Nucleus accumbens (tissue), 56 donors: ENCODE measurements at places on chromosomes 6 and 20.

DNA sequence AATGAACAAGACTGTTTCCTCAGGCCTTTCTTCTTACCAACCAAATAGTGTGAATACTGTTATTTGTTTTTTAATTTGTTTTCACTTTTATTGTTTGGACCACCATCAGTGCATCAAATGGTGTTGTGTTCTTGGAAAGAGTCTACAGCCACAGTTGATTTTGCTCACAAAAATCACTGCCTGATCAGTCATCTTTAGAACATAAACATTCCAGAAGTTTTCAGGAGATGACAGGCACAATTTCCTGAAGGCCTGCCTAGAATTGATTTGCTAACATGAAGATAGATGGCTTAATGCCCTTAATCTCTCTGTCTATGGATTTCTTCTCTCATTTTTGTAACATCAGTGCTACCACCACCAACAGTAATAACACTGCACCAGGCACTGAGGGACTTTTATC, 13.5 kb downstream of the IL22RA2 start:
- no peak for DNase-seq

DNA sequence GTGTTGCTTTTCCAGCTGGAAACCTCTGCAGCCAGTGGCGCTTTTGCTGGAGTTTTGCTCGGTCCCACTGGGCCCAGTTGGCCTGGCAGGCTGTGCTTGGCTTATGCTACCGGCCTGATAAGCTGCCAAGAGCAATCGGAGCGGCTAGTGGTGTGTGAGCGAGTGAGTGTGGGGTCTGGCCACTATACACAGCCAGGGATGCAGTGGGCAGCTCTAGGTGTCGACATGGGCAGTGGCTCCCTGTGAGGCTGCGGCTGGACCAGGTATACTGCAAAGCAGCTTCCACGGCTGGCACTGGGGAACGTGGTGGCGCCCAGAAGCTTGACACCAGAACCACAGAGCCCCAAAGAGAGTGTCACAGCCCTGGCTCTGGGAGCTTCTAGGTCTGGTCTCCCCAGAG, 996.5 kb downstream of the GRIK2 start:
- no peak for DNase-seq

- no peak for DNase-seq
Measured at GRCh38 chr6:150150821-150151646, 8.2 kb downstream of the PPP1R14C start.

DNA sequence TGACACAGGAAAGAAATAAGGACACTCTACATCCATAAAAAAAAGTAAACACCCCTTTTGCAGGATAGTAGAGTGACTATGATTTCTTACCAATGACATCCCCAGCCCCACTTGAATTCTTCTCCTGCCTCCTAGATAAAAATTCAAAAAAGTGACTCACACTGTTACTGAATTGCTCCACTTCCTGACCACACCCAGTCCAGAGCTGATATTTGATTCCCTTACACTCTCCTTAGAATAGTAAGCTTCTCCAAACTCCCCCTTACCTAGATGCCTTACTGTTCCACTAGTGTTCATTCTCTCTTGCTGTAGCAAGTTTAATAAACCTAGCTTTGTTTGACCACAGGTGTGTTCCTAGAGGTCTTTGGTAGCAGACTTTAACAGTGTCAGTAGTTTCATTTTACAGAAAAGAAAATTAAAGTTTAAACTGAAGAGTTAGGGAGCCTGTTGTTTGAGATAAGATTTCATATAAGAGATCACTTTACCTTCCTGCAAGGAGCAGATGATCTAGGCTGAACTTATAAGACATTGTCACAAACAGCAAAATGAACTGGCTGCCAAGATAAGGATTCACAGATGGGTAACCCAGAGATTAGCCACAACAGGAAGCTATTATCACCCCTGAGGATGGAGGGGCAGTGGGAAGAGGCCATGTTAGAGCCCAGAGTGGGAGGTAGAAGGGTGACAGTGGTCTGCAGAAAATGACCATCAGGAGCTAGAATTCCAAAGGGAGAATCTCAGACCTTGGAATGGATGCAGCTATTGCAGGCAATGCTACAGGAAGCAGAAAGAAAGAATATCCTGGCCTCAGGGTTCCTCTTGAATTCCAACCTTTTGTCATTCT, 28.4 kb upstream of the BTN3A2 start:
- no peak for DNase-seq

DNA sequence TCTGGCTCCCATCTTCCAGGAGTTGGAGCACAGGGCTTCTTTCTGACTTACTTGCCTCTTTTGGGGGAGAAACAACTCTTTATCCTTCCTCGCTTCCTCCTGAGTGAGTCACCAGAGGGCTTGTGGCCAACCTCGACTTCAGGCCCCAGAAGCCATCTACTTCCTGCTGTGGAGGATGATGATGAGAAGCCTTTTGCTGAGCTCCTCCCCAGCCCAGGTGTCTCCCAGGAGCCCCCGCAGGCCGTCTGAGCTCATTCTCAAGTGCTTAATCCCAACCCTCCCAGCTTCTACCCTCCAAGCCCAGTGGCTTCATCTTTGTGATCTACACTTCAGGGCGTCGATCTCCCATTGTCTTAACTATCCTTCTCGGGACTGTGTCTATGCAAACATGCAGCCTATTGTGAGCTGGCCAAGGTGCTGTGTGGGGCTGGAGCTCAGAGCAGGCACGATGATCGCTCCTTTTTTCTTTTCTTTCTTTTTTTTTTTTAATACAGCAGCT, 27.9 kb downstream of the SDCBP2 start:
- DNase-seq = no peak

DNA sequence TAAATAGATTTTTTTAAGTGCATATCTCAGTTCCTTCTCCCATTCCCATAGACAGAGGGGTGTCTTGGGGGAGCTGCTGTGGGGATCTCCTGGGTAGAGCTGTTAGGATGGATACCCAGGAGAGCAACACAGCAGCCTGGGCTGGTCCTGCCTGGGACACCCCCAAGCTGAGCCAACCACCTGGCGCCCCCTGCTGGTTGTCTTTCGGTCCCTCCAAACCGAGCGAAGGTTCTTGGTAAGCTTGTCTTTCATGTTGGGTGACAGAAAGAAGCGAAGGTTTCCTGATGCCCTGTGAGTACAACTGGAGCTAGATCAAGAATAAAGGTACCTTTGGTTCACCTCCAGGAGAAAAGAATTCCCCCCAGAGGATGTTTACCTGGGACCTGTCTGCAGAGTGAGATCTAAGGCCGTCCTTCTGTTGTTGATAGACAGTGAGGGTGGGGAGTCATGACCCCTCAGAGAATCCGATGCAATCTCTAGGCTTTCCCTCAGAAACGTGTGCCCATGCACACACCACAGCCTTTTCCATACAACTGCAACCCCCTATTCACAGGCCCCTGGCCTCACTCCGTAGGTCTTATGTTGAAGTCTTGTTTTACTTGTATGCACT, 50.8 kb downstream of the SNX9 start:
- no peak for DNase-seq

GRCh38 chr20:62697468-62697912, 11.1 kb upstream of the NTSR1 start:
- DNase-seq = peak; percentile 73

GRCh38 chr6:2085657-2086056, 159.7 kb downstream of the GMDS start:
- no peak for DNase-seq

GRCh38 chr6:36593569-36594028, 563 bp upstream of the SRSF3 start:
- peak; percentile 71 for DNase-seq

DNA sequence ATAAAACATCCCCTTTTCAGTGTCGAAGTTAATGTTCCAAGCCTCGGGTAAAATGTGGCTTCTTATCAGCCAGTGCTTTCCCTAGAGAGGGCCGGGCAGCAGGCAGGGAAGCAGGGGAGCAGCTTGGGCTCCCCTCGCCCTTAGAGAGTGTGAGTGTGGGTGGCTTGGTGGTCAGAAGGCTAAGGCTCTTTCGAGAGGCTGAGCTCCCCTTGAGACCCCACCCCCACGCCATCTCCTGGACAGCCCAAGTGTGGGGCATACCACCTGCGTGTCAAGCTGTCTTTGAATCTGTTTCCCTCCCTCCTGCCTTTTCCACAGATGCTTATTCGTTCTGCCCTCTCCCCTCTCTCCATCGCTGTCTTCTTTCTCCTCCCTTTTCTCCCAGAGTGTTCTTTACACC, 95.1 kb upstream of the FOXP4 start:
- no peak for DNase-seq

DNA sequence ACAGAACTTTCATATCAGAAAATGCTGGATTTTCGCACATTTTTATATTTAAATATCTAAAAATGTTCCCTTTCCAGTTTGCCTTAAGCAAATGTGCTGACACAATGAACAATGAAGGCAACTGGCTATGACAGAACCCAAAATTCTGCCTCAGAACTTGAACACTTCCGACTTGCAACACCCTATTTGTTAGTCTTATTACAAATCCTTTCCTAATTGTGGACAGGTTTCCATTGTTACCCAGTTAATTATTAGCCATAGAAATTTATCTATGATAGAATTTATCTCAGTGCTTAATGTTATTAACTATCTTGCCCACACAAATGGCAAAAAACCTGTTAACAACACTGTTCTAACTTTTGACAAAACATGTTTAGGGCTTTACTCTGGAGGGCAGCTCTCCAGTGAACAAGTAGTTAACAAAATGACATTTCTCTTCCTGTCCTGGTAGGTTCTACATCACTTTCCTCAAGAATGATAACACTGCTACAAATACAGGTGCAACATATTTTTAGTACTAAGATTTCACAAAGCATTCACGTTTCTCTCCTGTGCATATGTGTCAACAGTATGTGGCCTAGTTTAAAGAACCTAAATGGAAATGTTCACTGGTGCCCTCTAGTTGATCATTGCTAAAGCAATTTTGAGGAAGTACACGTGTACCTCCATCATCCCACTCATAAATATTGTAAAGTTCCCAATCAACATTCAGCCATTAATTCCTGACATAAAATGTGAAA, 58.4 kb downstream of the HIVEP2 start:
- DNase-seq = no peak

- no peak for DNase-seq
Measured at GRCh38 chr20:52054123-52054522, 137.5 kb downstream of the ZFP64 start.

- DNase-seq = peak; percentile 11
Measured at GRCh38 chr6:30568245-30568644, 3.0 kb upstream of the ABCF1 start.

DNA sequence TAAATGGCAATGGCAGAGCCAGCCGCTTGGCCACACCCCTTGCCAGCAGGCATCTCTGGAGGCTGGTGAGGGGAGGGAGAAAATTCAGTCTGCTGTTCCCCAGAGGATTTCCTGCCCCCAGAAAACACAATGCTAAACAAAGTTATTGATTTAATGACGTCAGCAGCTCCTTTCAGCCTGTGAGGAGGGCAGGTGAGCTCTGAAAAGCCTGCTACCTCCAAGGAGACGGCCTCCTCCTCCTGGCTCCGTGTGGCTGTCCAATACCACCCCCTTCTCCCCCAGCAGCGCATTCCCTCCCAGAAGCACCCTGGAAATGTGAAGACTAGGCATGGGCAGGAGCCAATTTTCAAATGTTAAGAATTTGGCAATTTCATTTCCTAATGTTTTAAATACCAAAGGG, 393.1 kb downstream of the ZFAND3 start:
- DNase-seq = no peak

DNA sequence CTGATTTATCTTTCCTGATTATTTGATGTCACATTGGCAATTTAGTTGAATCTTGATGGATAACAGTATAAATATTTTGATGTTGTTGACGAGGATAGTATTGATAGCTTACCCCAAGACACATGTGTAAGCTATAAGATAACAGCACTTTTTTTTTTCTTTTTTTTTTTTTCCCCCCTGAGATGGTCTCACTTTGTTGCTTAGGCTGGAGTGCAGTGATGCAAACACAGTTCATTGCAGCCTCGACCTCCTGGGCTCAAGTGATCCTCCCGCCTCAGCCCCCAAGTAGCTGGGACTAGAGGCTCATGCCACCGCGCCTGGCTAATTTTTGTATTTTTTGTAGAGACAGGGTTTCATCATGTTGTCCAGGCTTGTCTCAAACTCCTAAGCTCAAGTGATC, 21.8 kb downstream of the MYO6 start:
- no peak for DNase-seq

- DNase-seq = no peak
Measured at GRCh38 chr20:44402391-44403193, 47.1 kb downstream of the HNF4A start.

DNA sequence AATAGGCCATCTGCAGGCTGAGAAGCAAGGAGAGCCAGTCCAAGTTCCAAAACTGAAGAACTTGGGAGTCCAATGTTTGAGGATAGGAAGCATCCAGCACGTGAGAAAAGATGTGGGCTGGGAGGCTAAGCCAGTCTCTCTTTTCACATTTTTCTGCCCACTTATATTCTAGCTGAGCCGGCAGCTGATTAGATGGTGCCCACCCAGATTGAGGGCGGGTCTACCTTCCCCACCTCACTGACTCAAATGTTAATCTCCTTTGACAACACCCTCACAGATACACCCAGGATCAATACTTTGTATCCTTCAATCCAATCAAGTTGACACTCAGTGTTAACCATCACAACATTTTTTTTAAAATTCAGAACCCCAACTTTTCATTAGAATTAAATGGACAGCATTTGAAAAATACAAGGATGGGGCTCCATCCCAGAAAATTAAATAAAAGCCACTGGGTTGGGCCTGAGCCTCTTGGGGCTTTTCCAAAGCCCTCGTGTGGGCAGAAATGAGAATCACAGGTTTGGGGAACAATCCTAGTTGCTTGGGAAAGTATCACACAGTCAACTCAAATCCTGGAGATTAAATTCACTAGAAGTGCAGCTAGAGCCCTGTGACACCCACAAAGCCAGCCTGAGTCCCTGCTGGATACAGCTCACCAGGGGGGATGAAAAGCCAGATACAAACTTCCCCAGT, 2.2 kb downstream of the CLDN20 start:
- no peak for DNase-seq

DNA sequence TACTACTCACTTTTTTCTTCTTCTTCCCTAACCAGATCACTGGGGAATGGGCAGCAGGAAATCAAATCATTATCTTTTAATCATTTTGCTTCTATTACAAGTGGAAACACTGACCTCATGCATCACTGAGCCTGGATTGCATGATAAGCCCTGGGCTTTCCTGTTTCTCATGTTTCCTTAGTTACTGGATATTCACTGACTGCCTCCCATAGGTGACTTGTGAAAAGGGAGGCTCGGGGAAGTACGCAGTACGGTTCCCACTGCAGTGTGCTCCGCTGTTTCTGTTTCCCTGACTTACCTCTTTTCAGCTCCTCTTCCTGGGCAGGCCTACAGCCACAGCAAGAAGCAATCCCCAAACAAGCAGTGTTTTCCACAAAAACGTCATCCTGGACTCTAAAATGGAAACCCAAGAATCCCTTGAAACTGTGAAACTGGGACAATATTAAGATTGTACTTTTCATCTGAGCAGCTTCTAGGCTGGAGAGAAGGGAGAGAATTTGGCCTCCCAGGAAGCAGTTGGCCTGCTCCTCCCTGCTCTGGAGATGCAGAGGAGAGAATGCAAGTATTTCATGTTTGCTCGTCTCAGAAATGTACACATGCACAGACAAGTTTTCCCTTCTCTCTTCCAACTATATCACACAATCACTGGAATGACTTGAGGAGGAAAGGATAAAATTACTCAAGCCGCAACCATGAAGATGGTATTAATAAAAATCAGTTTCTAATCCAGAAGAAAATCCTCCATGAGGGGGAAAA, 13.1 kb downstream of the BTNL2 start:
- no peak for DNase-seq

GRCh38 chr20:38872036-38872435, 54.2 kb upstream of the FAM83D start:
- DNase-seq = no peak

GRCh38 chr6:101730954-101731353, 337.4 kb downstream of the GRIK2 start:
- DNase-seq = no peak
